NCI-H748 treated with DMSO at 0.1 percent for 48 hours (cell line): ENCODE measurements at places on chromosomes 4 and X.

DNA sequence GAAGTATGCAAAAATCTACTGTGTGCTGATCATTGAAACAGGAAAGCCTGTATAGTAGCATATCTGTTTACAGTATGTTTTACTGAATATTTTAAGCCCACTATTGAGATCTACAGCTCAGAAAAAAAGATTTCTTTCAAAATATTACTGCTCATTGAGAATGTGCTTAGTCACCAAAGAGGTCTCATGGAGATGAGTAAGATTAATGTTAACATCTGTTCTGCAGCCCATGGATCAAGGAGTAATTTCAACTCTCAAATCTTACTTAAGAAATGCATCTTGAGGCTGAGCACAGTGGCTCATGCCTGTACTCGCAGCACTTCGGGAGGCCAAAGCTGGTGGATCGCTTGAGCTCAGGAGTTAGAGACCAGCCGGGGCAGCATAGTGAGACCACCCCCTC, 3.3 kb downstream of the RNF4 start:
- DNase-seq, result no peak

GRCh38 chr4:35447474-35447873, 796.8 kb downstream of the ARAP2 start:
- DNase-seq, result no peak

DNA sequence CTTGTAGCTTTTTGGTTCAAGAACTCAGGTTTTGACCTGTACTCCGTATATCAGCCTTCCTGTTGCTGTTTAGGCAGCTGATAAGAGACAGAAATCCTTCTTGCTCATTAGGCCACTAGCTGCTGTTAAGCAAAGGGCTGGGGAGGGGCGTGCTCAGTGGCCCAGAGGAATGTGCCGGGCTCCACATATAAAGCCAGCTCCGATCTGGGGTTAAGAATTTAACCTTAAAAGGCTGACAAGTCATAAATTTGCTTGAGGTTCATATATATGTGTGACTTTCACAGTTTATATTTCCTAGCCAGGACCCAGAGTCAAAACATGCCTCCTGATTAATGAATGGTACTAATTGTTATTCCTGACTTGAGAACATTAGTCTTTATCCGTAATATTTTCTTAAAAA, 15.3 kb downstream of the GPC3 start:
- no peak for DNase-seq

DNA sequence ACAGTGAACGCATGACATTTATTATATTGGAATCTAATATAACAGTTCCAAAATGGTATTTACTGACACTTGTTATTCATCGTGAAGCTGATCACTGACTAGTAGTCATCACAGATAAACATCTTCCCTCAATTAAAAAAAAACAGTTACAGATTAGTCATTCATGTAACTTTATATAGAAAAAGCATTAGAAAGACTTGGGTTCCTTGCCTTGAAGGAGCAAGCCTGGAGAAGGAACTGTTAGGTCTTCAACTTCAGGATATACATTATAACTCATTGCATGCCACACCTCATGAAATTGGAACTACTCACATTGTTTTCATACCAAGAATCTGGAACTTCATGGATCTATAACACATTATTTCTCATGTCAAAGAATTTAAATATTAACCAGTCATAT, 317.7 kb downstream of the CCSER1 start:
- no peak for DNase-seq

DNA sequence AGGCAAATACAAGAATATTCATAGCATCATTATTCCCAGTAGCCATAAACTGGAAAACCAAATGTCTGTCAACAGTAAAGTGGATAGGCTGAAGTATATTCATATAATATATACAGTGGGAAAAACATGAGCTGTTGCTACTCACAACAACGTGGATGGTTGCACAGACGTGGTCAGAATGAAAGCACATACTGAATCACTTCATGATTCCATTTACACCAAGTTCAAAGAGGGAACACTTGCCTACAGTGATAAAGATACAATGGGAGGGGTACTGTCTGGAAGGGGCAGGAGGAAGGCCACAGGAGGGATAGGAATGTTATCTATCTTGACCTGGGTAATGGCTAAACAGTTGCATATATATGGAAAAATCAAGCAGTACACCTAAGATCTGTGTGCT, 25.3 kb downstream of the APBB2 start:
- DNase-seq, result no peak

DNA sequence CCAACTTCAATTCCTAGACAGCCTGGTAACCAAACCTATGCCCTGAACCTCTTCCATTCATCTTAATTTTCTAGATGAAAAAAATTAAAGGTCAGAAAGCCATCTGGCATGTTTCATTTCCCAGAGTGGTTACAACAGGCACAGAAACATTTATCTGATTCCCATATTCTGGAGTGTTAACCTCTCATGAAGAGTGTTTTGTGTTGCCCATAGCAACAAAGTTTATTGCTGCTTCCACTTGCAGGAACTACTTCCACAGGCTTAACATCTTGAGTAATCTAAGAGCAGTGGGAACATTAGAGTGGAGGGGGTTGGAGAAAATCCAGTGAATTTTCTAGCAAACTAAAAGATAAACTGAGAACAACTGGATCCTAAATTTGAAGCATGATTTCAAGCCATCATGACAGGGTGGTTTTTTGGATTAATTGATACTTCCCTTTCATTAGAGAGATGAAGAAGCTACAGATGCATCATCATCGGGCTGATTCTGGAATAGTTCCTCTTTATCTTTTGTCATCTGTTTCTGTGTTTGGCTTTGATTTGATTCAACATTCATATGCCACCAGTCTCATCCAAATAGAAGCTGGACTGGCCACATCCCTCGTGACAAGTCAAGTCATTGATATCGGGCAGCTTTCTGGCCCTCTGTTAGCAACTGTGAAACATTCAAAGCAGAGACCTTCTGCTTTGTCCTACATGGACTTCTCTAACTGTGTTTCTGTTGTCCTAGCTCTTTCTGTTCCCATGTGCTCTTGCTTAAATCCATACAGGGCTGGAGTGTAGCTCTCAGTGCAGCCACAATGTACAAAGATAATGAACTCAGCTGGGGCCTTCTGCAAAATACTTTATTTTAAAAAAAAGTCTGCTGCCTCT, 167.3 kb downstream of the MID1IP1 start:
- no peak for DNase-seq

GRCh38 chr4:123984886-123985285, 588.3 kb downstream of the SPRY1 start:
- DNase-seq, result no peak

DNA sequence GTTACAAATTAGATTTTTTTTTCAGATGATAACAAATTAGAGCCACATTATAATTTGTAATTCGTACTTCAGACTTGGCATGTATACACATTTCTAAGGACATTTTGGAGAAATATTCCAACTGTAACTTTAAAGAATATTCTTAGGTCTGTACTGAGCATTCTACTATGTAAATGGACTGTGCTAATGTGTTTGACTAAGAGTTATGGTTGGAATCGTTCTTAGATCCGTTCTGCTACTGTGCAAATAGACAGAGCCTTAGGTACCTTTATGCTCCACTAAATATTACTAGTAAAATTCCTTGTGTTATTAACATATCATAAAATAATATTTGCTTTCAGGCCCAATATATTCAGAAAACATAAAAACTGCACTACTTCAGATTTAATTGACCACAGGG, 1180.0 kb upstream of the TENM3 start:
- no peak for DNase-seq
